ENCODE measurements at places on chromosomes 6 and 20.

GRCh38 chr6:30744054-30744805 is at the start of gene IER3:
Gene IER3 (minus strand): TSS chr6:30744547. CDS start chr6:30744518, 29 bp downstream.
- DNase-seq, result peak; percentile 82

- DNase-seq, result no peak
Observed at GRCh38 chr6:85983032-85983659, 340.5 kb upstream of the SYNCRIP start.

GRCh38 chr6:42197555-42198362 is 3.0 kb upstream of the GUCA1B start:
- DNase-seq, result no peak

DNA sequence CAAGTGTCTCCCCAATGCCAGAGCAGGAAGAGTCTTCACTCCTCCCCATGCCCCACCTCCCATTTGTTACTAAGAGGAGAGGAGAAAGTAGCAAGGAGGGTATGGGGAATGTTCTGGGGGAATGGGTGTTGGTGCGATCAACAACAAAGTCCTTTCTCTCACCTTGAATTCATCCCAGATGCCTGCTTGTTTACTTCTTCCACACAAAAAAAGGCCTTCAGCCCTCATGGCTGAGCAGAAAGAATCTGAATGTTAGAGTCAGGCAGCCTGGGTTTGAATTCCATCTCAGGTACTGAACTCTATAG is 9.9 kb downstream of the MOG start:
- DNase-seq, result no peak

DNA sequence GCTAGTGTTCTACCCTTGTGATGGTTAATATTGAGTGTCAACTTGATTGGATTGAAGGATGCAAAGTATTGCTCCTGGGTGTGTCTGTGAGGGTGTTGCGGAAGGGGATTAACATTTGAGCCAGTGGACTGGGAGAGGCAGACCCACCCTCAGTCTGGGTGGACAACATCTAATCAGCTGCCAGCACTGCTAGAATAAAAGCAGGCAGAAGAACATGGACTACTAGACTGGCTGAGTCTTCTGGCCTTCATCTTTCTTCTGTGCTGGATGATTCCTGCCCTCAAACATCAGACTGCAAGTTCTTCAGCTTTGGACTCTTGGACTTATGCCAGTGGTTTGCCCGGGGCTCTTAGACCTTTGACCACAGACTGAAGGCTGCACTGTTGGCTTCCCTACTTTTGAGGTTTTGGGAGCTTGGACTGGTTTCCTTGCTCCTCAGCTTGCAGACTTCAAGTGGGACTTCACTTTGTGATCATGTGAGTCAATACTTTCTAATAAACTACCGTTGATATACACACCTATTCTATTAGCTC is 50.1 kb downstream of the SDHAF4 start:
- no peak for DNase-seq

- DNase-seq, result peak; percentile 26
Observed at GRCh38 chr6:53579338-53579737, 34.4 kb upstream of the GCLC start.

- no peak for DNase-seq
Observed at GRCh38 chr6:141451181-141451510, 681.6 kb upstream of the GJE1 start.

GRCh38 chr6:45704056-45704800 is 311.4 kb downstream of the CLIC5 start:
- DNase-seq, result no peak

GRCh38 chr6:113211170-113211569 is 646.0 kb upstream of the MARCKS start:
- DNase-seq, result no peak

GRCh38 chr6:50610562-50610961 is 102.8 kb upstream of the TFAP2D start:
- no peak for DNase-seq

GRCh38 chr6:156767603-156768467 is 9.3 kb upstream of the ARID1B start:
- no peak for DNase-seq

DNA sequence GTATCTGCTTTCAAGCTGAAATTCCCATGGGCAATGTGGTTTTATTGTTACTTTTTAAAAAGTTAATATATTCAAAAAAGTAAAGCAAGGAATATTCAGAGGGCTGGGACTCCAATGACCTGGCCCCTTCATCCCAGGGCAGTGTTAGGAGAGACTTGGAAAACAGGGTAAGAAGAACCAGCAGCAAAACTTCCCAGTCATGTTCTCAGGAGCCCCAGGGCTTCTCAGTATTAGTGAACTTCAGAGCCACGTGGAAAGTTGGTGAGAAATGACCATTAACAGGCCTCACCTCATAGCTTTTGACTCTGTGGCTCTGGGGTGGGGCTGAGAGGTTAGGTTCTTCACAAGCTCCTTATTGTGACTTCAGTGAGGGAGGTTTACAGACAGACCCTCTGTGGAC is 230.4 kb upstream of the KCNG1 start:
- no peak for DNase-seq

GRCh38 chr20:1306316-1307135 is 22.4 kb downstream of the SDCBP2 start:
- DNase-seq, result no peak

DNA sequence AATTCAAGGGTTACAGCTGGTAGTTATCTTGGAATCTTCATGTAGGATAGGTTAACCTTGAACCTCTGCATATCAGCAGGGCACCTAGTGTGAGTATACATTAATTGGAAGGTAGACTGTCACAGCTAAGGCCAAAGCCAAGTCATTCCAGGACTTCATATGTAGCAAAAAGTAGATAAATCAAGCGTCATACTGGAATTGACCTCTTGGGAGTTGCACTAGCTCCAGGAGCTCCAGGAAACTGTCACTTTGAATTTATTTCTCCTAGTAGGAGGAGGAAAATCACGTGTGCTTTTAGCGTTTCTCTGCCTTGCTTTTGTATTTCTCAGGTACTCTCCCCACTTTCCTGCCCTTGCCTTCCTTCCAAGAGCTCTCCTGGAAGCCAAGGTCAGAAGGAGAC is 30.3 kb downstream of the RIPOR2 start:
- DNase-seq, result no peak

DNA sequence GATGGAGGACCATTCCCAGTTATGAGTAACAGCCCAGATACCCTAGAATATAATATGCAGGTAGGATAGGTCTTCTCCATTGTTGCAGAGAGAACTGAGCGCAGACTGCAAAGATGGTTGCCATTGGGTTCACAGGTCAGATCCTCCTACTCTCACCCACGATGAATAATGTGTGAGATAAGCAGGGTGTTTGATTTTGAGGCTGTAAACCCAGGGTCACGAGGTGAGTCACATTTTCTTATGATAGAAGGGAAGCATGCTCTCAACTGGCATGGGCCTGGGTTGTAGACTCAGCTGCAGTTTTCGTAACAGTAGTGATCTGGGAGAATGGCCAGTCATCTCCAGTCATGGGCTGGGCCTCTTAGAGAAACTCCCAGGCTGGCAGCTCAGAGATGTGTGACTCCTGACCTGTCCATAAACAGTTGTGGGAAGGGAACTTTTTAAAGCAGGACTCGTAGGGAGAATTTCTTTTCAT is 74.2 kb downstream of the CD164 start:
- no peak for DNase-seq

- no peak for DNase-seq
Observed at GRCh38 chr6:16201706-16202105, 36.7 kb upstream of the GMPR start.

DNA sequence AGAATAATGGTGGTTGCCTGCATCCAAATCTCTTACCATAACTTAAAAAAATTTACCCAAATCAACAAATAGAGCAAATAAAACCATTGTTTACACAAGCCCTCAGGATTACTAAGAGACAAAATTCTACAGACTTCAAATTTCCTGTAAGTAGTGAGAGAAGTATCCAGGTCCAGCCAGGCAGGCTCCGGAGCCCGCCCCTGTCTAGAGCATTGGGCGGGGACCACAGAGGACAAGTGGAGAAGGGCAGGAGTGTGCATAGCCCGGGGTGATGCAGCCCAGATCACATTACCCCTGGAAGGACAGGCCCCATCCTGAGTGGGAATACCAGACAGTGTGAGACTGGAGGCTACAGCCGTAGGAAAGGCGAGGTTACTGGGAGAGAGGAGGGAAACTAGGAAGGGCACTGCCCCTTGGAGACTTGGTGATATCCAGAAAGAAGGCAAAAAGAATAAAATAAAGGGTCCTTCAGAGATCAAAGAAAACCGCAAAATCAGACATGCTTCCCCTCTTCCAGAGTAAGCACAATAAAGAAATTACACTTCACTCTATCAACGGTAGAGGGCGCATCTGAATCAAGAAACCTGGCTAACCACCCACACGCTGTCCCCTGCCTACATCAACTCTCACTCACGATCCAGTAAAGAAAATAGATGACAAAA is 26.6 kb downstream of the RIN2 start:
- peak; percentile 5 for DNase-seq

GRCh38 chr6:31558631-31559500 is 11.5 kb downstream of the NFKBIL1 start:
- no peak for DNase-seq

GRCh38 chr6:75603106-75603420 is 1.4 kb downstream of the SENP6 start:
- no peak for DNase-seq

DNA sequence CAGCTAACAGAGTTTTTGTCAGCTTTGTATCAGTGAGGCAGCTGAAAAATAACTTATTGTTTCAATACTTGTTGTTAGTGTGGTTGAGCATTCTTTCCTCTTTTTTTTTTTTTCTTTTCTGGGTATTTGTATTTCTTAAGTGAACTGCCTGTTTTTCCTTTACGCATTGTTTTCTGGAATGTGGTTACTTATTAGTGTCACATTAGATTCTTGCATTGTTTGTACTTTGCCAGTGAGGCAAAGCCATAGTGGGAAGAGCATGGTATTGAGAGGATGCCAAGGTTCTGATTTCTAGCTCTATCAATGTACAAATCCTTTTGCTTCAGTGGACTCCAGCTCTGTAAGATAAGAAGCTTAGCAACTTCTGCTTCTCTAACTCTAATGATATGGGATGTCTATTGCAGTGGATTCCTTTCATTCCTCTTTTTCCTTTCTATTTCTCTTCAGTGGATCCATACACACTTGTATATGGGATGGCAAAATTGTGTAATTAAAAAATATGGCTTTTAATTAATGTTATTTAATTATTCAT is 3.9 kb downstream of the CDKAL1 start:
- DNase-seq, result no peak

DNA sequence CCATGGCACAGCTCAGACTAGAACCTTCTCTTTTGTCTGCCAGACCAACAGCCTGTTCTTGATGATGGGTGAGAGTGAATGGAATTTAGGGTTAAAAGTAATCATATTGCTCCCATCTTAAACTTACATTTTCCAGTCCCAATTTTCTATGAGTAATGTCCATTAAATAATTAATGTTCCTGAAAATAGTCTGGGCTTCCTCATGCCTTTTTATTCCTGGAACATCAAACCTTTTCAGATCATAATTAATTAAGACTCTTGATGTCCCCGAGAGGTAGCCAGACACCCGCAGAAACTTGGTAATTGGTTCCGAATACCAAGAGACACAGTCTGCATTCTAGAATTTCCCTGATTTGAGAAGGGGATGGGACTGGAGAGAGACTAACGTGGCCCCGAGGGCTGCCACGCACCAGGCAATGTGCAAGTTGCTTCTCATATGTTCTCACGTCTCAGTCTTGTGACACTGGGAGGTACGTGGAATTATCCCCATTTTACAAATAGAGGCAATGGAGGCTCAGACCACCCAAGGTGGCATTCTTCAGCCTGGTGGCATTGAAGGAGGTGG is 78.6 kb upstream of the TOX2 start:
- no peak for DNase-seq

DNA sequence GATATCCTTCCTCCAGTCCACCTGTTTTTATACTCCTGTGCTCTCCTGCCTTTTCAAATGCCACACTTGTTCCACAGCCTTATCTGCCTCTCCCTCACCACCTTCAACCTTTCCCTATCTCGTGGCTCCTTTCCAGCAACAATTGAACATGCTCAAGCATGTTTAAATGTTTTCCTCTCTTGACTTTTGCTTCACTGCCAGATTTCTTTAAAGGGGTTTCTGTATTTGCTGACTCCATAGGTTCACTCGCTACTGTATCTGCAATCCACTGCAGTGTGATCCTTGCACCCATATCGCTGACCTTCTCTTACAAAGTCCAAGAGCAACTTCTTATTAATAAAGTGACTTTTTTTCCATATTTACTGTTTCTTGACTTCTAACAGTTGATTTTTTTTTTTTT is 11.2 kb upstream of the GMNN start:
- no peak for DNase-seq

DNA sequence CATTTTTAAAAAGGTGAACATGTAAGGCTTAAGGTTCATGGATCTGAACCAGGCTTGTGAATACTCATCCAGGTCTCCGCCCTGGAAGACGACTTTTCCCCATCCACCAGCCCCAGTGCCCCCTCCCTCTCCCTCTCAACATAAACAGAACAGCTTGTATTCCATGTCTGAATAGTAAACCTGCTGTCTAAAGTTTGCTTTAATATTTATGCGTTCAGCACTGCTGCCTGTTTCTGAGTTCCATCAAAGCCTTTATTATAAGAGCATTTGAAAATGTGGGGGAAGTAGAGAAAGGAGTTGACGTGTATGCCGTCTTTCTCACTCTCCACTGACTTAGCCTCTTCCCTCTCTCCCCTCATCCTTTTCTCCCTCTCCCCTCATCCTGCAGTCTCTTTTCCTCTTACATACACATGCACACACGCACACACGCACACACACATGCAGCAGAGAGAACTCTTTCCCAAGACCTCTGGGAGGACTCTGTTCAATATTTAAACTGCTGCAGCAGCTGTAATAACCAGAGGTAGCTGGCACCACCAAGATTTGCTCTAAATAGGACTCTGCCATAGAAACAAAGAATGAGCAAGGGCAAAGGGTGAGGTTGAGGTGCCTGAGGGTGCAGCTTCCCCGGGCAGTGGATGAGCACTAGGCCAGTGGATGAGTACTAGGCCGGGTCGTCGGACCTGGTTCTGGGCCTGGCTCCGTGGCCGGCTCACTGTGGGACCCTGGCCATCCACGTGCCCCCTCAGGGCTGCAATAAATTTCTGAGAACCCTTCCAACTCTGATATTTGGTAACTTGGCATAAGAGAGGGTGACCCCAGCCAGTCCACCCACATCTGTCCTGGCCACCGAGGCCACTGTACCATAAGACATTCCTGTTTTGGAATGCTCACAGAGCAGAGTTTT is 35.4 kb upstream of the VSTM2L start:
- no peak for DNase-seq

DNA sequence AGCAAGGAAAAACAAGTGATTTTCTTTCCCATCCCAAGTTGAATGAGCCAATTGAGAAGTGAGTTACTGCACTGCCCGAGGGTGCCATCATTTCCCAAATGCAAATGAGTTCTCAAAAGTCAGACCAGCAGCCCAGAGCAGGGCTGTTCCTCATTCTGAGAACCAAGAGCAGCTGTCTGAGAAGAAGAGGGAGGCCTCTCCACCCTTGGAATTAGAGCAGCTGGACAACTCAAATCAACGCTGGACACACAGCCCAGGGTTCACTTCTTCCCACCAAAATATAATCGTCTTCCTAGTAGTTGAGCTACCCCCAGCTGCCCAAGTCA is 4.6 kb upstream of the PREX1 start:
- no peak for DNase-seq

GRCh38 chr6:169866140-169866534 is 114.7 kb downstream of the ERMARD start:
- DNase-seq, result no peak

- DNase-seq, result no peak
Observed at GRCh38 chr6:136826216-136826615, 3.8 kb downstream of the PEX7 start.

- DNase-seq, result no peak
Observed at GRCh38 chr6:1606780-1607515, 2.8 kb upstream of the FOXC1 start.

- DNase-seq, result no peak
Observed at GRCh38 chr6:144753023-144753705, 468.0 kb downstream of the UTRN start.

GRCh38 chr20:62430311-62430853 is 3.0 kb upstream of the RBBP8NL start:
- no peak for DNase-seq

Measured in activated CD4-positive, alpha-beta T cell treated with anti-CD3 and anti-CD28 coated beads for 24 hours (primary cell).